ENCODE measurements at places on chromosomes 7 and 10. TPM values are rescaled to one million over a fixed set of nuclear protein-coding genes. Genes with fewer than 3 reads are reported as not detected.
A peak's percentile ranks its signal among the peaks of the same experiment; 100 is the strongest.

DNA sequence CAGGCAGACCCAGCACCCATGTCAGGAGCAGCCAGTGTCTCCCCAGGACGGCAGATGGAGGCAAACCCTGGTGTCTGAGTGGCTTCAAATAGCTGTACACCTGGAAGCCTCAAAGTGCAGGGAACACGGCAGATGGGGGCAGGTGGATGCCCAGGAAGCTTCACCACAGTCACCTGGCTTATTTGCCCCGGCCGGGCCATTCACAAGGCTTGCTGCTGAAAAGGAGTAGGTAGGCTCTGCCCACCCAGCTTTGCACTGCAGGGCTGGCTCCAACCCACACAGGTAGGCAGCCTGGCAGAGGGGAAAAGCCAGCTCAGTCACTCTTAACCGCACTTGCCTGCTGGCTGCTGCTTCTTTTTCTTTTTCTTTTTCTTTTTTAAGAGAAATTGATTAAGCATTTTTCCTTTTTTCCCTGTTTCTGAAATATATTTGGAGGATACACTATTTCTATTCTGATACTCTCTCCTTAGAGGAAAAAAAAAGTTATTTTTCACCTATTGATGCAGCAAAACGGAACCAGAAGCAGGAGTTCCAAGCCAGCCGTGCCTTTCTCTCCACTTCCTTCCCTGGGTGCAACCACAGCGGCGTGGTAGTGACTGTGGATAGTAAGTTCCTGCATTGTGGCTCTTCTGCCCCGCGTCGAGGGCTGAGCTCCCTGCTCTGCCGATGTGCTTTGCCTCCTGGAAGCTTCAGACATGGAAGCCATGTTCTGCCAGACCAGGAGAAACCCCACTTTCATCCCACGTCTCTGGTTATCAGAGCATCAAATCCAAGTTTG lies 118.3 kb downstream of the KLF6 start:
- H3K4me1 ChIP-seq = peaks cover 28% of the 10 kb centered on the region
- peak; percentile 22 for DNase-seq
- H3K27ac ChIP-seq = no peak overlapping the region
- H3K27me3 ChIP-seq = no peaks in the 10 kb centered on the region
- no peaks in the 10 kb centered on the region for H3K36me3 ChIP-seq

DNA sequence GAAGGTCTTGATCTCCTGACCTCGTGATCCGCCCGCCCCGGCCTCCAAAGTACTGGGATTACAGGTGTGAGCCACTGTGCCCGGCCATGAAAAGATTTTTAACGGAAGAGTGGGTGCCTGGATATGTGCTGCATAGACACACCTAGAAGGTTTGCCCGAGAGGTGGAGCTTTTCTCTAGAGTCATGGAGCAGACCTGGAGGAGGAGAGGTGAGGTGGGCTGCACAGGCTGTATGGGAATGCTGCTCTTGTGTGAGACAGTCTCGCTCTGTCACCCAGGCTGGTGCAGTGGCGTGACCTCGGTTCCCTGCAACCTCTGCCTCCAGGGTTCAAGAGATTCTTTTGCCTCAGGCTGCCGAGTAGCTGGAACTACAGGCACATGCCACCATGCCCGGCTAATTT lies 103.3 kb downstream of the ACTR3B start:
- H3K4me1 ChIP-seq = no peaks in the 10 kb centered on the region
- no peaks in the 10 kb centered on the region for H3K27me3 ChIP-seq
- no peak for DNase-seq
- no peak overlapping the region for H3K4me3 ChIP-seq

DNA sequence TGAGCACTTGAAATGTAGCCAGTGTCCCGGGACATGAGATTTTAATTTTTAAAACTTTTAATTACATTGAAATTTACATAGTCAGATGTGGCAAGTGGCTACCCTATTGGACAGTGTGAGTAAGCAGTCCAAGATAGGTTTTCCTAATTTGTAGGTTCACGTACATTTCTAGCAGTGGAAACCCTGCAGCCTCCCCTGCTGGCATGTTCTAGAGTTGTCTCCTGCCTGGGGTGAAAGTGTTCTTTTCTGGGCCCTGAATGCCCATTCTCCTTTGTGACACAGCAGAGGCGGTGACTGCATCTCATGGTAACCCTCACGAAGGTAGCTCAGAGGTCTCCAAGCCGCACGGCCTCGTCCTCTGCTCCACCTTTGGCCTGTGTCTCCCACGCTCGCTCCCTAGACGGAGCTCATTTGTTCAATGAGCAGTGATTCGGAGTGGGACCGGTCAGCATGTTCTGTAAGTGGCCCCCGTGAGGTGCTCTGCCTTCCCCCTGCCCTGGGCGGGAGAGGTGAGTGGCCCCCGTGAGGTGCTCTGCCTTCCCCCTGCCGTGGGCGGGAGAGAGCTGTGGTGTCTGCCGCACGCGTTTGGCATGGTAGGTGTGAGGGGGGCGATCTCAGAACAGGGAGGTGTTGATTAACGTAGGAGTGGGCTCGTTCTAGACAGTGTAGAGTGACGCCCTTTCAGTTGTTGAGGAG lies 18.0 kb downstream of the WDR37 start:
- peaks cover 23% of the 10 kb centered on the region for H3K36me3 ChIP-seq
- H3K27ac ChIP-seq = no peak overlapping the region
- peaks cover 7% of the 10 kb centered on the region for H3K4me1 ChIP-seq

GRCh38 chr7:69609541-69610373 lies 11.5 kb downstream of the AUTS2 start:
- H3K27ac ChIP-seq = no peak overlapping the region
- H3K4me1 ChIP-seq = no peaks in the 10 kb centered on the region
- DNase-seq = no peak
- H3K36me3 ChIP-seq = no peaks in the 10 kb centered on the region
- no peaks in the 10 kb centered on the region for H3K27me3 ChIP-seq
- H3K4me3 ChIP-seq = no peak overlapping the region

DNA sequence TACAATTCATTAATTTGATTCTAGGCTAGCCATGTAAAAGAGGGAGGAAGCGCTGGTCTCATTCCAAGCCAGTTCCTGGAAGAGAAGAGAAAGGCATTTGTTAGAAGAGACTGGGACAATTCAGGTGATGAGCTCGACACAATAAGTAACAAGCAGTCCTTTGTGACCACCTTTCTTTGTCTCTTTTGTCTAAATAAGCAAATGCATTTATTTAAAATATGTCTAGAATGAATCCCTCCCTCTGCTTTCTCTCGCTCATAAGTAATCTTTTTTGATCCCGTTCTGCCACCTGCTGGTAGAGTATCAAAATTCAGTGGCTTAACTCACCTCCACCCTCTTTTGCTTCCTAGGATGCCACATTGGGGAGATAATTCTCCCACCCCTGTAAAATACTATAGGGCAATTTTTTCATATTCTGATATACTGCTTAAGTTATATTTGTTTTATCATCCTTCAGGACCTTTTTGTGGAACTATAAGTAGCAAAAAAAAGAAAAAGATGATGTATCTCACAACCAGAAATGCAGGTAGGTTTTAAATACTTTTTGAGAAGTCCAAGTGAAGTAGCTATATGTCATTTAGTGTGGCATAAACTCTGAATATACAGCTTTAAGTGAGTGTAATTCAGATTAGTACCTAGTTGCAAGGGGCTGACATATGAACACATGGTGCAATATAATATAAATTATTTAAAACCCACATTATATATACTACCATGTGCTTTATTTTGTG lies 91.5 kb downstream of the GSDME start:
- no peaks in the 10 kb centered on the region for H3K36me3 ChIP-seq
- no peaks in the 10 kb centered on the region for H3K4me1 ChIP-seq
- DNase-seq = no peak

GRCh38 chr7:155490697-155491628 lies 33.0 kb downstream of the EN2 start:
- peak overlapping the region; percentile 37 for H3K4me3 ChIP-seq
- peaks cover 90% of the 10 kb centered on the region for H3K27me3 ChIP-seq
- peak overlapping the region; percentile 1 for H3K27ac ChIP-seq
- DNase-seq = no peak
- no peaks in the 10 kb centered on the region for H3K36me3 ChIP-seq
- H3K4me1 ChIP-seq = peaks cover 14% of the 10 kb centered on the region

The GBF1 gene
- total RNA-seq = 47.3 TPM

DNA sequence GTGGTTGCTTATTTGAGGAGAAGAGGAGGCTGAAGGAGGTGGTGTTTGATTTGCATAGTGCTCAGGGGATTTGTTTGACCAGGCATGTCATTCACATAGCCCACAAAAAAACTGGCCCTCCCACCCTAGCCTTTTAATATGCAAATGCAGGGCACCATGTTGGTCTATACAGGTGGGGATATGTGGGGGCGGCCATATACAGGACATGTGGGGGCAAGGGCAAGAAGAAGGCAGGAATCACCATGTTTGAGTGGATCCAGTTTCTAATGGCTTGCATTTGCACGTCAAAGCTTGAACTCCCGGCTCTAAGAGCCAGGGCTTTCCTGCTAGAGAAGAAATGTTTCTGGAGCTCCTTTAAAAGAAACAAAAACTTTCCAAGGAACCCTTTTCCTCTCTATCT lies 541.0 kb downstream of the ZWINT start:
- H3K27ac ChIP-seq = no peak overlapping the region
- H3K27me3 ChIP-seq = no peaks in the 10 kb centered on the region
- no peaks in the 10 kb centered on the region for H3K4me1 ChIP-seq
- DNase-seq = no peak
- no peaks in the 10 kb centered on the region for H3K36me3 ChIP-seq

DNA sequence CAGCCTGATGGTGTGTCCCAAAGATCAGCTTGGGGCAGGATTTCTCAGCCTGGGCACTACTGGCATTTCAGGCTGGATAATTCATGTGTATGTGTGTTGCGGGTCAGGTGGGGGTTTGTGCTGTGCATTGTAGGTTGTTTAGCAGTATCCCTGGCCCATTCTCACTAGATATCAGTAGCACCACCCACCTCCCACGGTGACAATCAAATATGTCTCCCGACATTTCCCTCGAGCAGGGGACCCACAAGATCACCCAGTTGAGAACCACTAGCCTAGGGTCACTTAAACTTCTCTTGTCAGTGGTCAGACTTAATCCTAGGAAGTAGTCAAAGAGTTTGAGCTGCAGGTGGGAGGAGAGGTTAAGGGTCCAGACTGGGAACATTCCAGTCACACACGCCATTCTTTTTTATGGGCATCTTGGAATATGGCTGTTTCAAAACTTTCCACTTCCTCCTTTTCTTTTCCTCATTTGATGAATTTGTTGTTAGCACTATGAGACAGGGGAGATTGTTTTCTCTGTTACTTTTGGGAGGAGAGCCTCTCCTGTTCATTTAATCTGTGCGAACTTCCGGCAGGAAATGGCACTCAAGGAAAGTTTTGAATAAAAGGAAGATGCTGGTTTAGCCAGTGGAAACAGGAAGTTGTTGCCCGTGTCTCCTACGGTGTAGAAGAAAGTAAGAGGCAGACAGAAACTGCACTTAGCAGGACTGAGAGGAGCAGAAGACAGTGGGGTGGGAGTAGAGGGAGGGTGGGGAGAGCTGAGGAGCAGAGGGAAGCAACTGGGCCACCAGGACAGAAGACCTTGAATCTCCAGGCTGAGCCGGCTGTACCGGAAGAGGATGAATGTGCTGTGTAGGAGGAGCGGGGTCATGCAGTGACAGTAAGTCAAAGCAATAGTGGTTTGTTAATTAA lies 17.6 kb upstream of the EXOC6 start:
- no peaks in the 10 kb centered on the region for H3K36me3 ChIP-seq
- H3K4me1 ChIP-seq = no peaks in the 10 kb centered on the region
- no peak for DNase-seq
- no peak overlapping the region for H3K4me3 ChIP-seq

- no peaks in the 10 kb centered on the region for H3K36me3 ChIP-seq
- no peak for DNase-seq
- no peaks in the 10 kb centered on the region for H3K4me1 ChIP-seq
Observed at GRCh38 chr10:120971671-120972070, 120.5 kb downstream of the WDR11 start.

DNA sequence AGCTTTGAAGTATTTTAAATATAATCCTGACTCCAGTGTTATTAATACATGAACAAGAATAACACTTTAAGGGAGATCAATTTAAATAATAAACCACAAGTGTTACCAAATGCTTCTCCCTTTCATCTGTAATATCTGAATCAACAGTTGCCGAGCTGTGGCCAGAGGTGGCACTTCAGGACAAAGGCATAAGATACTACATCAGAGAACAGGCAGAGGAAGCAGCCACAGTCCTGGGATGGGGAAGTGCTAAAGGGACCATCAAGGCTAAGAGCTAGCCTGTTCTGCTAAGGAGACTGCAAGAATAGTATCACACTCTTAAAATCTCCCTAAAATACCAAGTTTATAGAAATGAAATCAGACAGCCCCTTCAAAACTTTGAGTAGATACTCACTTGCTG lies 378.2 kb upstream of the PRKCQ start:
- no peaks in the 10 kb centered on the region for H3K4me1 ChIP-seq
- H3K27me3 ChIP-seq = no peaks in the 10 kb centered on the region
- no peak for DNase-seq
- H3K36me3 ChIP-seq = no peaks in the 10 kb centered on the region
- H3K4me3 ChIP-seq = no peak overlapping the region
- H3K27ac ChIP-seq = no peak overlapping the region

DNA sequence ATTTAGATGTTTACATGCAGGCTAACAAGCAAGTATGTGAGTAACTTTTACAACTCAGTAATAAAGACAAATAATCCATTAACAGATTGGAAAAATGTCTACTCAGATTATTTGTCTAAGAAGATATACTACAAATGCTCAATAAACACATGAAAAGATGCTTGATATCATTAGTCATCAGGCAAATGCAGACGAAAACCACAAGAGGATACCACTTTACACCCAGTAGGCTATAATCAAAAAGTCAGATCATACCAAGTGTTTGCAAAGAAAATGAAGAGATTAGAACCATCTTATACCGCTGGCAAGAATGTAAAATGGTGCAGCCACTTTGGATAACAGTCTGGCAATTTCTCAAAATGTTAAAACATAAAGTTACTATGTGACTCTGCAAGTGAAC lies 84.1 kb downstream of the MALSU1 start:
- H3K27ac ChIP-seq = no peak overlapping the region
- H3K4me1 ChIP-seq = no peaks in the 10 kb centered on the region
- DNase-seq = no peak
- H3K4me3 ChIP-seq = no peak overlapping the region
- no peaks in the 10 kb centered on the region for H3K27me3 ChIP-seq
- no peaks in the 10 kb centered on the region for H3K36me3 ChIP-seq

The PON1 gene
- not detected for total RNA-seq

DNA sequence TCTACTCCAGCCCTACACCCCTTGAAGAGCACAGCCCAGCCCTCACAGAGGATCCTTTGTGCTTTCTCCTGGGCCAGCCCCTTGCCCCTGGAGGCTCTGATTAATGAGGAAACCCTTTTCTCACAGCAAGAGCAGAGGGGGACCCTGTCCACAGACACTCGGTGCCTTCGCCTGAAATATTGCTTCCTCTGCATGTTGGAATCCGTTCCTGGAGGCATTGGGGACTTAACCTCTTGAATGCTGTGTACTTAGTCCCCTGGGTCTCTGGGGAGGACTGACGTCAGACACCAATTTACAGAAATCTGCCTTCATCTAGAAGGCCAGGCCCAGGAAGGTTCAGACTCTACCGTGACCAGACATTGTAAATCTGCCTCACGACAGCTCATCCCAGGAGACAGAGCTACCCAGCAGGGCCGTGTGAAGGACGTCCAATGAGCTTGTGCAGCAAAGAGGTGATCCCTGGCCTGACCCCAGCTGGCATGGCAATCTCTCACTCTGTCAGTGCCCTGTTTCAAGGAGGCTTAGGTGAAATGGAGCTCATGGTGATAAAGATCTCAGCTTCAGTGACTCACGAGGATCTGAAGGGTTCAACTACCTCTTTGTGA lies 8.1 kb upstream of the TMEM72 start:
- no peak overlapping the region for H3K27ac ChIP-seq

The SFTPA1 gene
- total RNA-seq = not detected

The MPP7 gene
- 42.0 TPM for total RNA-seq

All from stomach (tissue), 19 donors.